WTC11 (cell line): ENCODE measurements at places on chromosomes 7 and 10.

- no peak for DNase-seq
These were observed 22.2 kb upstream of the ITGB1 start for GRCh38 chr10:32980242-32980557.

- no peak for DNase-seq
These were observed 40.6 kb downstream of the SORBS1 start for GRCh38 chr10:95520617-95521016.

- no peak for DNase-seq
These were observed 1.9 kb upstream of the CPED1 start for GRCh38 chr7:120986650-120987049.

DNA sequence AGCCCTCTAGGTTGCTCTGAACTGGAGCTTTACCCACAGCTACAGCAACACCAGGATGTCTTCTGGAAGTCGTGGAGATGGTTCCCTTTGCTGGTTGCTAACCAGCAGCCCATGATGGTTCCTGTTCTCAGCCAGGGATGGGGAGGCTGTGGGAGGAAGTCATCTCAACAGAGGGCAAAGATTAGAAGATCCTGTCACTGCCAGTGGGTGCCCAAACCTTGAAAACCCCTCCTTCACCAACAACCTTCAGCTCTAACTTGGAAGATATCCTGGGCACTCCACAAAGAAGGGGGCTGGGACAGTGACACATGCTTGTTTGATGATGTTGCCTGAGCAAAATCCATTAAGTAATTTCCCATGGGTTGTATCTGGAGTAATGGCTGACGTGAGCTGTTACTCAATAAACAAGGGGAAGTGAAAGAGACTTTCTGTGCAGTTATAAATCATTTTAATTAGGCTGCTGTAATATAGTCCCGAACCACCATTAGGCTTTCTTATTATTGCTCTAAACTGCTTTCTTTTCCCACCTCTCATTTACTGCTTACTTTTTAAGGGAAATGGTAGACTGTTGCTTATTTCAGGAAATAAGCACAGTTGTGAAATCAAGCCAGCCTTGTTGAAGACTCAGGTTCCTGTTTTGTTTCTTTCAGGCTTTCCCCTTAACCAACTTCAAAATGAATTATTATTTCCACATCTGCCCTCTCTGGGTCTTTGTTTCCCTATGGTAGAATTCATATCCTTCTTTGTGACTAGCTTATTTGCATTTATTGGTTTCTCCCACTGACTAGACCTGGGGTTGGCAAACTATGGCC, 124.8 kb downstream of the PPP1R17 start:
- no peak for DNase-seq

DNA sequence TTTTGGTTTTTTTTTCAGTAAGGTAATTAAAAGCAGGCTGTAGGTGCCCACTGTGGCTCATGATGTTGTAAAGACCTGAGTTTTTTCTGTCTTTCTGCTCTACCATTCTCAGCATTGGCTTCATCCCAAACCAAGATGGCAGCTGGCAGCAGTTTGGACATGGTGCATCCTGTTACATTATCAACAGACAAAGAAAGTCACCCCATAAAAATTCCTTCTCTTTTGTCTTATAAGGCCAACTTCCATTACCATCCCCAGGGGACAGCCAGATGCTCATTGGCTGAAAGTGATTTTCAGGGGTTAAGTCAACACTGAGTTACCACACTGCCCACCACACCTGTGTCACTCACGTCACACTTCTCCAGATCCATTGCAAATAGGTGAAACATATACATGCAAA, 558.4 kb downstream of the SDK1 start:
- DNase-seq = no peak

DNA sequence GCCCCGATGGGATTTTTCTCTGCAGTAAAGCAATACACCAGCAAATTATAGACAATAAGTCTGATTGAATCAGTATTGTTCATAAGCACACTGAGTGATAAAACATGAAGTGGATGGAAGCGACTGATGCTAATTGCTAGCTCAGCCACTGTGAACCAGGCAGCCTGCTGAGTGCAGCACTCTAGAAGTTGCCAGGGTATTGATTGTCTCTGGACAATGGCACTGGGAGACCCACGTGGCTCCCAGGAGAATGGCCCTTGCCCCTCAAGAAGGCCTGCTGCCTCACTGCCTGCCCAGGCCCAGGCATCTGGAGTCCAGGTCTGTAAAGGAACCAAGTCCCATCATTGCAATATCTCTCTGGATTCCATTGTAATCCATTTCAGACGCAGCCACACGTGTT, 80.4 kb upstream of the TCERG1L start:
- DNase-seq = no peak

- no peak for DNase-seq
These were observed 163.3 kb downstream of the STK31 start for GRCh38 chr7:23873306-23873705.

- DNase-seq = no peak
These were observed 315.5 kb downstream of the MAGI2 start for GRCh38 chr7:79137942-79138341.

DNA sequence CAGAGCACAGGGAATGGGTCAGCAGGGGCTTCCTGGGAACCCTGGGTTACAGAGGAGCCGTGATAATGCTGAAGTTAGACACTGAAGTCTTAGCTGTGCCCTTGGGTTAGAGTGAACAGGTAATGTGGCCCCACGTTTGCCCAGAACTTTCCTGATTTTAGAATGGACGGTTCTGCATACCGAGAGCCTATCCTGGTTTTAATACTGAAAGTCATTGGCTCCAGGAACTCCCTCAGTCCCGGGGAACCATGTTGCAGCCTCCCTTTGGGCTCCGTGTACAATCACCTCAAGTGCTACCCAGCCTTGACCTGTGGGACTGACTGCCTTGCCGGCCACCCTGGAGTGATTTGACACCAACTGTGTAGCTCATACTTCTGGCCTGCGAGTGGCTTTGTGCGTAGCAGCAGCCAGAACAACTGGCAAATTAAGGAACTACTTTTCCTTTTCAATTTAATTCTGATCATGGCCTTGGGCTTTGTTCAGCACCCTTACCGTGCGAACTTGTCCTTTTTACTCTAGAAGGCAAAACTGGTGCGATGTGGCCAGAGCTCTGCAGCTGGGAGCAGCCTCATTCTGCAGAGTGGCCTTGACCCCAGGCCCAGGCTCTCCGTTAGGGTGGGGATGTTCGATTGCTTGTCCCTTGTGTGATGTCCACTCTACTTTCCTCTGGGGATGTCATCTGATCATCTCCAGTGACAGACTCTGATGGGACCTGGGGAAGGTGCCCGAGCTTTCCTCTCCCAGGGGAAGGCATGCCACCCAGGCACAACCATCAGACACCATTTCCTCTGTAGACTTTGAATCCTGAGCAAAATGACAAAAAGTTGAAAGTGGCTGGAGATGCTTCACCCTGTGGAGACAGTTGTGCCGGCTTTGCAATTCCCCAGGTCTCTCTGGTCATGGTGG, 265.9 kb downstream of the GLRX3 start:
- no peak for DNase-seq

DNA sequence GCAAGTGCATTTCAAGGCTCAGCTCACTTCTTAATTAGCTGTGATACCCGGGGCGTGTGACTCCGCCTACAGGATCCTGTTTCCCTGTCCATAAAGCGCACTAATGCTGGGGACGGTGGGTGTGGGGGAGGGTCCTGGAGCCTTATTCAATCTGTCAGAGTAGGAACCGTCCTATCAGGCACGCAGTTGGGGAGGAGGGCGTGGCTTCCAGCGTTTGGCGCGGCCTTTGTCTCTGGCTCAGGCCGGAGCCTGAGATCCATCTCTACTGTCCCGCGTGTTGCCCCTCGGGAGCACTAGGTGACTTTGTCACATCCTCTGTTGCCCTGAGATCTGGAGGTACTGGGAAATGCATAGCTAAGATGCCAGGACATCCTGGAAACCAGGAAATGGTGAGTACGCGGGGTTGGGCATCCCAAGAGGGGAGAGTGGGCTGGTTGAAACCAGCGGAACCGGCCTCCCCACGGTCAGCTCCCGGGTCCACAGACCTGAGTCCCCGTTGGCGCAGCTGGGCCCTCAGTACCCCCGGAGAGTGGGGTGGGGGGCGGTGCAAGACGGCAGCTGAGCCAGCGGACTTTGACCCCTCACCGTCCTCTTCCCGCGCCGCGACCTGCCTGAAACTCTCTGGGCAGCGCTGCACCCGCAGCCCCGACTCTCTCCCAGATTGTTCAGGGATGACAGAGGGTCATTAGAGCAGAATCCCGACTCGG, 104.4 kb upstream of the ZNF92 start:
- peak; percentile 97 for DNase-seq

GRCh38 chr7:35546691-35547429, 148.1 kb downstream of the HERPUD2 start:
- DNase-seq = no peak
